ENCODE measurements at places on chromosomes 13 and 19. TPM values are rescaled to one million over a fixed set of nuclear protein-coding genes. Genes with fewer than 3 reads are reported as not detected.

Gene LILRA1
- total RNA-seq, result not detected

Gene SMIM24
- total RNA-seq, result 70.6 TPM

Gene EIF3K
- total RNA-seq, result 258 TPM

Gene TGFBR3L
- total RNA-seq, result 1.0 TPM

Gene ZIC5
- total RNA-seq, result not detected

Gene LGI4
- total RNA-seq, result not detected

Gene ZNF560
- not detected for total RNA-seq

Gene FAM216B
- not detected for total RNA-seq

Gene KCNC3
- 0.29 TPM for total RNA-seq

Gene ZNF90
- total RNA-seq, result 3.8 TPM

Gene SLITRK6
- not detected for total RNA-seq

Gene MBD3L5
- total RNA-seq, result not detected

Gene PLIN4
- 0.80 TPM for total RNA-seq

Gene OR7A5
- not detected for total RNA-seq

Gene TMEM59L
- total RNA-seq, result 0.97 TPM

DNA sequence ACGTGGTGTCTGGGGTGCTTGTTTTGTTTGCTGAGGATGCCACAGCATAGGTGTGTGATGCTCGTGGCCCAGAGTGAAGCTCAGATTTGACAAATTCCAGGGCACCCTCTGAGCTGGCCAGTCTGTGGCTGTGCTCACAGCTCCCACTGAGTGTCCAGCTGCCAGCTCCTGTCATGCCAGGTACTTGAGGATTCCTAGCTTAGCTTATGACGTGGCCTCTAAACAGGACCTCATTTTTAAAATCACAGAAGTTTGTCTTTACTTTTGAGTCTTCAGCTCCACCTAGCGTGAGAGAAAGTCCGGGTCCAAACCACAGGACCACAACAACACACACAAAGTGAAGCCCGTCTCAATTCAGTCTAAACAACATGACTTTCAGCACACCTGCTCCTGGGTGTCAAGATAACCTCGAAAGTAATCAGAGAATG, 117.3 kb downstream of the RAB20 start:
- no peak for DNase-seq

DNA sequence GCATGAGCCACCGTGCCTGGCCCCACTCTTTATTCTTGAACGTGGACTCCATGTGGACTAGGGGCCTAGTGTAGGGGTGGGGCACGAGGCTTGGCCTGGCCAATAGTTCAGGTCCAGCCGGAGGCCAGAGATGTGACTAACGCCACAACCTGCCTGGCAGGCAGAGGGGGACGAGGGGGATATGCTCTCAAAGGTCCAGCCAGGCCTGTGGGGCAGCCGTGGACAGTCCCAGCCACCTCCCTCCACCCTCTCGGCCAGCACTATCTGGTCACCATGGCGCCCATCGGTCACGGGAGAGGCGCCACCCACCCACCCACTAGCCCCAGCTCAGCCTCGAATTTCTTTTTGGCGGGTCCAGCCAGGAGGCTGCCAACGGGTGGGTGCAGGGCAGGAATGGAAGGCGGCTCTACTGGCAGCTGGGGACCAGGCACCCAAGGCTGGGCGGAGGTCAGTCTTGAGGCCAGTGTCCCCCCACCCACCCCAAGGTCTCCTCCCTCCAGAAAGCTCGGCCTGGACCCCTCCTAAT, 2.2 kb upstream of the CERS1 start:
- no peak for DNase-seq

GRCh38 chr13:52128714-52129700, at the start of gene NEK5:
Gene NEK5, minus strand, starts transcription at chr13:52129073. Its CDS starts 1,591 bp downstream, at chr13:52127482.
- DNase-seq, result peak; percentile 49

GRCh38 chr19:38180071-38180470, 44.0 kb downstream of the DPF1 start:
- no peak for DNase-seq

GRCh38 chr19:4391701-4392483, 8.5 kb downstream of the SH3GL1 start:
- peak; percentile 84 for DNase-seq

DNA sequence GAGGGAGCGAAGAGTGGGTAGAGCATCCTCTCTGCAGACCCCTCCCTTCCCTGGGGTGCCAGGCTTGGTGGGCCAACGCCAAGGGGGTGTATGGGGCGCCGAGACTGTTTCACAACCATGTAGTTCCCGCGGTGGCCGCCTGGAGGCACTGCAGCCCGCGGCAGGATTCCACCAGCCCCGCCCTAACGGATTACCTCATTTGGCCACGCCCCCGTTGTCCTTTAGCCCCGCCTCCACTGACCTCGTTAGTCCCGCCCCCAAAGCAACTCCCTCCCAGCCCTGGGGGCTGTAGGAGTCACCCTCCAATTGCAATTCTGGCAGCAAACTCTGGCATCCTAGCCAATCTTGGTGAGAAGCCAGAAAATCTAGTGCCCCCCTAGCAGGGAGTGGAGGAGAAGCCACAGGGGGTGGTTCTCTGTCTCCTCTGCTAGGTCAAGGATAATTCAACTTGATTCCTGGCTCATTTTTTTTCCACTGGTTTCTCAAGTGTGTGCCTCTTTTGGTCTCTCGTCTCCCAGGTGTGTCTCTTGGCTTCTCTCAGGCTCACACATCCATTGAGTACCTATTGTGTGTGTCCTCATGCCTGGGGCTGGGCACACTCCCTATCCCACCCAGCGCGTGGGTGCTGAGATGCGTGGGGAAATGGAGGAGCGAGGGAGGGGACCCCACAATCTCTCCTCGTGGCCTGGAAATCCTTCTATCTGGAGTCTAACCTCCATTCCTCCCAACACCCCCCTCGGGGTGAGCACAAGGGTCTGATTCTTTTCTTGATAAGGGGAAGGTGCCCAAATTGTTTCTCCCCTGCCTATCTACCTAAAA, 2.0 kb downstream of the OLFM2 start:
- peak; percentile 40 for DNase-seq

GRCh38 chr13:34352958-34353357, 535.0 kb downstream of the RFC3 start:
- DNase-seq, result no peak

GRCh38 chr13:112092453-112092852, 25.5 kb downstream of the SOX1 start:
- no peak for DNase-seq

GRCh38 chr13:23267571-23267970, 86.8 kb downstream of the SGCG start:
- DNase-seq, result no peak

GRCh38 chr13:107216046-107216755, 648.3 kb upstream of the ARGLU1 start:
- DNase-seq, result no peak

DNA sequence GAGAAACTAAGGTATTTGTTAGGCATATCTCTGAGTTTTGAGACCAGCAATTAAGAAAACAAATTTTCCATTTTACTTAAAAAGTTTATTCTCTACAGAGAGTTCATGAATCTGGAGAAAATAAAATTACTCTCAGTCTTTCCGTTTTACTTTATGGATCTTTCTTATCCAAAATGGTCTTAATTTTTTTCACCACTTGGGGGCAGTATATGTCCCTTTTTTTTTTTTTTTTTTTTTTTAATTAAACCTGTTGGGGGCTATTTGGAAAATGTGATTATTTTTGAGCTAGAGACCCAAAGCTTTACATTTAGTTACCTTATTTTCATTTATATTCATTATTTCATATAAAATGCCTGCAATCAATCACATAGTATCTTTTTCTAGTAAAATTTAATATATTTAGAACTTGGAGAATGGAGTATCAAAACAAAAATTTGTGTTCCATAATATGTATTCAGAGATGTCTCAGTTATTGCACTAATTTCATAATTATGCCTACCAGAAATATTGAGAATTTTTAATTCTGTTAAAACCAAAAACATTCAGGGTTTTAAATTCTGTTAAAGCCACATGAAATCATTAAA, 27.1 kb downstream of the PIBF1 start:
- peak; percentile 9 for DNase-seq

- DNase-seq, result no peak
Observed at GRCh38 chr13:82436099-82436585, 1446.1 kb downstream of the SLITRK1 start.

GRCh38 chr13:113643593-113643992, 14.4 kb downstream of the ATP4B start:
- no peak for DNase-seq

GRCh38 chr13:104534847-104535246, 1468.6 kb upstream of the SLC10A2 start:
- no peak for DNase-seq

DNA sequence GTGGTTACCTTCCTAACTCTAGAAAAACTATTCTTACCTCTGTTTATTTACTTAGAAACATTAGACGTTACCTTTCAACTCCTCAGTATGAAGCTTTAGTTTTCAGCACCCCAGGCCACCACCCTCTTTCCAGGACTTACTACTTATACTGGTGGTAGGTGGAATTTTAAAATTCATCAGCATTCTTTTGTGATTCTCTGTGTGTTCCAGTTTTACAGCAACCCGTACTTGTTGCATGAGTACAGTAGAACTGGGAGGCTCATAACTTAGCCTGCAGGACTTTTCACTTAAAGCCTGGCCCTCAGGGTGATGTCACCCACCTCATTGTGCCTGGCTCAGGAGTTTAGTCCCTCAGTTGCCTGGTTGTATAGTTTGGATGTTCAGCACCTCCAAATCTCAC, 49.4 kb upstream of the ALOX5AP start:
- DNase-seq, result no peak

DNA sequence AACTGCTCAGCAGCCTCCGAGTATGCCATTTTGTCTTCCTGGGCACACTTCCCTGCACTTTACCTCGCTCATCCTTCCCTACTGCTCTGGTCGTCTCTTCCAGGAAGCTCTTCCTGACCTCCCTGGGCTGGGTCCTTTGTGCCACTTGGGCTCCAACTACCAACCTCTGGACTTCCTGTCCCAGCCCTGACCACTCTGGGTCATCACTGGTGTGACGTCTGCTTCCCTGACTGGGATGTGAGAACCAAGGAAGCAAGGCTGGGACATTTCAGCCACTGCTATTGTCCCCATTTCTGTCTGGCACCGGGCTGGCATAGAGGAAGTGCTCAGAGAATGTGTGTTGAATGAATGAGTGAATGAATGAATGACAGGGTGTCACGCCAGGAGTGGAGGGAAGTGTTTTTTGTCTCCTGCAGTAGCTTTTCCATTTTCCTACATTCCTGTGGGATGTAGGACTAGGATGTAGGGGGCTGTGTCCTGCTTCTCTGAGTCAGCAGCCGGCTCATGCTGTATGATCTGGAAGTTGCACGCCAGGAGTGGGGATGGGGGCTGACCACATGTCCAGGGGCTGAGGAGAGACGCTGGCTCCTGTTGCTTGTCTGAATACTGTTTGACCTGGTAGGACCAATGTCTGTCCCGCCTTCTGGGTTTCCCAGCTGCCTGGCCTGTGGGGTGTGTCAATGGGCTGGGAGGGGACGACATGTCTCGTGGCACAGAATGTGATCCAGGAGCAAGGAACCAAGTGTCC, 14.7 kb downstream of the NOVA2 start:
- no peak for DNase-seq

DNA sequence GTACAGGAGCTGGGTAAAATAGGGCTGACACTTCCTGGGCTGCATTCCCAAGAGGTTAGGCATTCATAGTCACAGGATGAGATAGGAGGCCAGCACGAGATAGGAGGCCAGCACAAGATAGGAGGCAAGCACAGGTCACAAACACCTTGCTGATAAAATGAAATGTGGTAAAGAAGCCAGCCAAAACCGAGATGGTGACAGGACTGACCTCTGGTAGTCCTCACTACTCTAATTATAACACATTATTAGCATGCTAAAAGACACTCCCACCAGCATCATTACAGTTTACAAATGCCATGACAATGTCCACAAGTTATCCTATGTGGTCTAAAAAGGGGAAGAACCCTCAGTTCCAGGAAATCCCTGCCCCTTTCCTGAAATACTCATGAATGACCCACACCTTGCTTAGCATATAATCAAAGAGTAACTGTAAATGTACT, 20.9 kb upstream of the IGSF23 start:
- DNase-seq, result no peak
